ENCODE measurements at places on chromosomes 3 and 15.

- DNase-seq, result no peak
Measured at GRCh38 chr3:106814231-106814630, 563.0 kb upstream of the CCDC54 start.

DNA sequence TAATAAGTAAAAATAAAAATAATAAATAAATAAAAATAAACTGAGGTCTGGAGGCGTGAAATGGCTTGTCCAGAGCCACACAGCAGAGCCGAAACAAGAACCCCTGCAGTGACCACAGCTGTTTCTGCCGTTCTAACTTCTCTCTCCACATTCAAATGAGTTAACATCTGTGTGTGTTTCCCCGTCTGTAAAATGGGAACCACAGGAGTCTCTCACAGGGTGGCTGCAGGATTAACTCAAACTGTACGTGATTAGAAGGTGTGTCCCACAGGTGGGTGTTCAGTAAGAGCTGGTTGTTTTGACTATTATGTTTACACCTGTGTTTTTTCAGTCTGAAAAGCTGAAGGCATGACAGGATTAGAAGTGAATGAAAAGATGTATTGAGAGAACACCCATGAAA lies 27.0 kb upstream of the MUC4 start:
- DNase-seq, result peak; percentile 62

GRCh38 chr3:129195731-129196256 lies 12.1 kb upstream of the CNBP start:
- no peak for DNase-seq

- DNase-seq, result no peak
Measured at GRCh38 chr3:170949211-170949610, 40.8 kb upstream of the EIF5A2 start.

DNA sequence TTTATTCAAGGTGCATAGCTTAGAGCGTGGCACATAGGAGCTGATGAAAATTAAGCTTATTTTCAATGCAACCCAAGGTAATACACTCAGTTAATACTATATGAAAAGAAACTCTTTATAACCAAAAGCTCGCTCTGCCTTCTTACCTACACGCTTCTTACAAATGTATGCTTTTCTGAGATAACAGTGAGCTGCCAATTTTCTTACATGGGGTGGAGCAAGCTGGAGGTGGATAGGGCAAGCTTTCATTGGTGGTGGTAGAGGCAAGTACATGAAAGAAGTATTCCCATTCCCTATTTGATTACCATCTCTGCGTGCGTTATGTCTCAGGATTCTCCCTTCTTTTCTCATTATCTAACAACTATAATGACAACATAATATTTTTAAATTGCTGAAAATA lies 8.9 kb downstream of the DZIP3 start:
- DNase-seq, result no peak

- no peak for DNase-seq
Measured at GRCh38 chr3:194019398-194020165, 116.4 kb upstream of the HES1 start.

- DNase-seq, result no peak
Measured at GRCh38 chr15:56552659-56553058, 87.7 kb upstream of the MNS1 start.

DNA sequence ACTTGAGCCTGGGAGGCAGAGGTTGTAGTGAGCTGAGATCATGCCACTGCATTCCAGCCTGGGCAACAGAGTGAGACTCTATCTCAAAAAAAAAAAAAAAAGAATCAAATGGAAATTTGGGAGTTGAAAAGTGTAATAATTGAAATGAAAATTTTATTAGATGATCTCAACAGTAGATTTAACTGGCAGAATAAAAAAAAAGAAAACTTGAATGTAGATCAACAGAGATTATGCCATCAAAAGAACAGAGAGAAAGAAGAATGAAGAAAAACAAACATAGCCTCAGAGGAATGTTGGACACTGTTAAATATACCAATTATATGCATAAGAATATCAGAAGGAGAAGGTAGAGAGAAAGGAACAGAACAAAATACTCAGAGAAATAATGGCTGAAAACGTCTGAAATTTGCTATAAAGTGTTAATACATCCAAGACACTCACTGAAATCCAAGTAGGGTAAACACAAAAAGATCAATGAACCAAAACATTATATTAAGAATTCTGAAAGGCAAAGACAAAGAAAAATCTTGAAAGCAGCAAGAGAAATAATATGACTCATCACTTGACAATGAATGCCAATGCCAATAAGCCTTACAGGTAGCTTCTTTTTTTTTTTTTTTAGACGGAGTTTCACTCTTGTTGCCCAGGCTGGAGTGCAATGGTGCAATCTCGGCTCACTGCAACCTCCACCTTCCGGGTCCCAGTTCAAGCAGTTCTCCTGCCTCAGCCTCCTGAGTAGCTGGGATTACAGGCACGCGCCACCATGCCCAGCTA lies 14.6 kb upstream of the ELP6 start:
- DNase-seq, result peak; percentile 0

GRCh38 chr3:151290673-151291072 lies 12.3 kb upstream of the P2RY14 start:
- peak; percentile 13 for DNase-seq

DNA sequence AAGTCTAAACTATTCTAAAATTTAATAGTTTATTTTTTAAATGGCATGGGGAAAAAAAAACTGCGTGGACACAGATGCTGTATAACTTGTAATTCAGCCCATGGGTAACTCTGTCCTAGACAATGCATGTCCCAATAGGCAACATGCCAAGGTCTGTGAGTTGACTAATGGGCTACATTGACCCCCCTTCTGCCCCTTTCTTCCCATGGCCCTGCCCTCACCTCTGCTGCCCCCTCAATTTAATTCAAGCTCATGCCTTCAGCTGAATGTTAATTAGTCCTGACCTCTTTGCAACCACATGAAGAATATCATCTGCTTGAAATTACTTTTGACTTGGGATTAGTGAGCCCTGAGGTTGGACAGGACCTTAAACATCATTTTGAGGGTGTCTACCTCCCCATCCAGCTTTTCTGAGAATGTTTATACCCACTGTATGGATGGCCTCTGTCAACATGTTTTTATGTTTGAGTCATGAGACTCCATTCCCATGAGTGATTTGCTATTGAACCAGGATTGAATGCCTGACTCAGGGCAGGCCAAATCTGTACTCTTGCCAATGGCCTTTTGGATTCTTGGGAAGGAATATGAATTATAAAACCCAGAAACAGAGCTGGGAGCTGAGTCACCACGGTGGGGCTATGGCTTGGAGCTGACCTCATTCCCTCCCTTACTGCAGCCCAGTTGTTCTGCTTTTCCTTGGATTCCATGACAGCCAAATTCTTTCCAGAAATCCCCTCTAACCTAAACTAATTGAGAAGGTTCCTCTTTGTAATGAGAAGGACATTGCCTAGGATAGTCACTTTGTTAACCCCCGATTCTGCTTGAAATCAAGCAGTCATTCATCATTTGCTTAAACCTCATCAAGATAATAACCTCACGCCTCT lies 33.5 kb upstream of the PDE8A start:
- DNase-seq, result no peak

GRCh38 chr3:143084856-143085731 lies 34.5 kb upstream of the CHST2 start:
- DNase-seq, result peak; percentile 67

DNA sequence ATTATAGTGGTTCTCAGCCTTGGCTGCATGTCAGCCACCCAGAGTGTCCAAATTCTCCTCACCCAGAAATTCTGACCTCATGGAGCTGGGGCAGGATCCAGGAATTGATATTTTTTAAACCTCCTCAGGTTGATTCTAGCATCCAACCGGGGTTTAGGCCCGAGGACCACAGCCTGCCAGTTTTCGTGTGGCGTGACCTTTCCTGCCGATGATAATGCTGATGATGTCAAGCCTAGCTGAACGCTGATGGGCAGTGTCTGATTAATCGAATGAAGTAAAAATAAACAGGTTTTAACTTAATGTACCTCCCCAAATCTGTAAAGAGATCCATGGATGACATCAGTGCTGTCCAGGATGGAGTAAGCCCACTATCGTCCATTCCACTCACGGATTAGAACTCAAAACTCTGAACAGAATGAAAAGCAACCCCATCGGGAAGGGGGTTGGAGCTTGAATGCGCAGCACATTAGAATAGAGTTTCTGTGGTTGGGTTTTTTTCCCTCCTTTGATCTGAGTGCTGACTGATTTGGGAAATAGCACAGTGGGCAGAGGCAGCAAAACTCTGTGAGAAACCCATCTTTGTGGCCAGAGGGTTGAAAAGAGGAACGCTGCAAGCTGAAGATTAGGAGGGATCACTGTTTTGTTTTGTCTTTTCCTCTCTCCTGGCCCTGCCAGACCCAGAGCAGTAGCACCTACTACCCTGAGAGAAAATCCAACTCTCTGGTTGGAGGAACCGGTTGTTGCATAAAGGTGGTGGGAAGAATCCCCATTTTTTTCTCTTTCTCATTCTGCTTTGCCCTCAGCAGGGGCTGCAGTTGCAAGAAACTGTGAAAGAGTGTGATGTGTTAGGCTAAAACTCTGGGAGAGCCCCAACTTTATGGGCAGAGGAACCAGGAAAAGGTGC lies 153.9 kb downstream of the APBA2 start:
- no peak for DNase-seq

GRCh38 chr15:88604381-88605188 lies 16.6 kb upstream of the AEN start:
- no peak for DNase-seq

- no peak for DNase-seq
Measured at GRCh38 chr15:100353449-100353848, 11.7 kb upstream of the ADAMTS17 start.

DNA sequence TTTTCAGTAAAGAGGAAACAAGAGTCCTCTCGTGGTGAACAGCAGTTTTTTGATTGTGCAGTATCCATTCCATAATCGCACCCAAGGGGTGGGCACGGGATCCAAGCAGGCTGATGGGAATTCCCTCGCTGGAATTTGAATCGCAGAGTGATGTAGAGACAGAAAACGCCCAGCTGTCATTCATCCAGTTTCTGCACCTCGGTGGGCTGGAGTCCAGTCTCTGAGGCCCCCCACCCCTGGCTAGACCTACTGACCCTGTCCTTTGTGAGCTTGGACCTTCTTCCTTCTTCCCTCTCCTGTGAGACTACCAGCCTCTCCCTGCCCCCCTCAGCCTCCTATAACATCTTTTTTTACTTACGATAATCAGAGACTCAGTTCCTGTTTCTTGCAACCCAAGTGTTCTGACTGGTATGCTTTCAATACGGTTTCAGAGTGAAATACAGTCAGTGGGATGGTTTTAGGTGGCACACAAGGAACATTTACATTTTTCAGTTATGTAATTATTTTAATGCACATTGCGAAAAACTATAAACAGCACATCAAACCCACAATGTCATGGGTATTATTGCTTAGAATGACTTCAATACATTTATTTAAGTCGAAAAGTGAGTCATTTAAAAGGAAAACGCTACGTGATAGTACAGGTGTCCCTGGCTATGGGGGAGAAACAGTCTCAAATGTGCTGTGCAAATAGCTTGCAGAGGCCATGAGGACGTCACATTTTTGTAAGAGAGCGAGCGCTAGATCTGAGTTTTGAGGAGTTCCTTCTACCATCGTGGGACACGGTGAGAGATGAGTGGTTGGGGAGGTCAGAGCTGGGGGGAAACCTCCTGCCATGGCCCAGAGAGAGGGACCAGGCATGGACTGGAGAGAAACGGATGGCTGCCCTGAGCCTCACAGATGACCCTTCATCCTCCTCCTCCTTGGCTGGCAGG lies 37.5 kb upstream of the CHST2 start:
- DNase-seq, result peak; percentile 56

- DNase-seq, result no peak
Measured at GRCh38 chr3:121737644-121738043, 11.9 kb downstream of the GOLGB1 start.

- no peak for DNase-seq
Measured at GRCh38 chr3:152050903-152051302, 177.5 kb downstream of the SUCNR1 start.

- peak; percentile 18 for DNase-seq
Measured at GRCh38 chr3:99430348-99431134, 207.9 kb upstream of the COL8A1 start.

GRCh38 chr3:147680837-147681483 lies 271.8 kb downstream of the ZIC1 start:
- DNase-seq, result no peak

DNA sequence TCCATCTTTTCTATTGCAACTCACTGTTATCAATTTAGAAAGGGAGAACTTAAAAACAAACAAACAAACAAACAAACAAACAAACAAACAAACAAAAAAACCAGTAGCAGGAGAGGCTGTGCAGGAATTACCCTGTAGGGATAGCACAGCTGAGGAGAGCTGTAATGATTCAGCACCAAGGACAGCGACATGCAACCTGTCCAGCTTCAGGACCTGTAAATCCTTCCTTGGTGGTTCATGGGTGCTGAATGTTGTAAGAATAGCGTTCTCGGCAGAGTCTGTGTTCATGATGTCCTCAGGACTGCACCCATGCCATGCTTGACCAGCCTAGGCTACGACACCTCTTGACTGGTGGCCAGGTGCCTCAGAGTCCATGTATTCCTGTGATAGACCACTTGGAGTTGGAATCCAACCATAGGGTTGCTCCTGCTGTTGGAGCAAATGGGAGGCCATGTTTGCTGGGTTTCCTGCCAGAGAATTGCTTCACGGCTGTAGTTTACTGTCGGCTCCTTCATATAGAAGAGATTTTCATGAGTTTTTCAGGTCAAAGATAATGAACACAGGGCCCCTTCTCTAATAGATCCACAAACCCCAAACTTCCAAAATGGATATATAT lies 65.9 kb downstream of the CACNA2D3 start:
- peak; percentile 51 for DNase-seq

DNA sequence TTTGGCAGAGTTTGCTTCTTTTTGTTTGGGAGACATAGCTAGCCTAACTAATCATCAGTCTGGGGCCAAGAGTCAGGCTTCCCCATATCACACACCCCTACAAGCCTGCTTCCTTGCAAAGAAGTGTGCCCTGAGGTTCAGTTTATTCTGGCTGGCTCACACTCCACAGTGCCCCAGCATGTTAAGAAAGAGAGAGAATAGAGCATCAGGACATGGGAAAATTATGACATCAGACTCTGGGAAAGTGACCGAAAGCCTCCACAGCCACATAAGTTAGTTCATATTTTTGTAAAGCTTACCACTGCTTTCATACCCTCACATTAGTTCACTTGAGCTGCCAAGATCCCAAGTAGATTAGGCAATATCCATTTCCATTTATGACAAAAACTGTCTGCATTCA lies 63.0 kb upstream of the CFAP161 start:
- no peak for DNase-seq

- peak; percentile 44 for DNase-seq
Measured at GRCh38 chr3:115187149-115187757, 40.2 kb upstream of the ZBTB20 start.

GRCh38 chr3:14396031-14396692 lies 6.2 kb upstream of the SLC6A6 start:
- DNase-seq, result no peak

- no peak for DNase-seq
Measured at GRCh38 chr3:29805757-29806156, 524.9 kb downstream of the RBMS3 start.

GRCh38 chr3:136516656-136517055 lies 235.5 kb downstream of the STAG1 start:
- DNase-seq, result no peak

GRCh38 chr15:76058714-76059319 lies 968 bp upstream of the TMEM266 start:
- peak; percentile 30 for DNase-seq

GRCh38 chr3:174223042-174223441 lies 636.1 kb upstream of the NAALADL2 start:
- no peak for DNase-seq

GRCh38 chr3:55879901-55880331 lies 392.8 kb upstream of the WNT5A start:
- no peak for DNase-seq

- no peak for DNase-seq
Measured at GRCh38 chr3:183975981-183976662, 41.6 kb downstream of the ABCC5 start.

All from GM10248 (cell line).